ENCODE measurements at places on chromosomes 6 and 20.

- DNase-seq, result no peak
Observed at GRCh38 chr6:124872361-124873065, 89.7 kb upstream of the RNF217 start.

GRCh38 chr6:136927292-136927691 lies 5.2 kb downstream of the SLC35D3 start:
- DNase-seq, result peak; percentile 48

DNA sequence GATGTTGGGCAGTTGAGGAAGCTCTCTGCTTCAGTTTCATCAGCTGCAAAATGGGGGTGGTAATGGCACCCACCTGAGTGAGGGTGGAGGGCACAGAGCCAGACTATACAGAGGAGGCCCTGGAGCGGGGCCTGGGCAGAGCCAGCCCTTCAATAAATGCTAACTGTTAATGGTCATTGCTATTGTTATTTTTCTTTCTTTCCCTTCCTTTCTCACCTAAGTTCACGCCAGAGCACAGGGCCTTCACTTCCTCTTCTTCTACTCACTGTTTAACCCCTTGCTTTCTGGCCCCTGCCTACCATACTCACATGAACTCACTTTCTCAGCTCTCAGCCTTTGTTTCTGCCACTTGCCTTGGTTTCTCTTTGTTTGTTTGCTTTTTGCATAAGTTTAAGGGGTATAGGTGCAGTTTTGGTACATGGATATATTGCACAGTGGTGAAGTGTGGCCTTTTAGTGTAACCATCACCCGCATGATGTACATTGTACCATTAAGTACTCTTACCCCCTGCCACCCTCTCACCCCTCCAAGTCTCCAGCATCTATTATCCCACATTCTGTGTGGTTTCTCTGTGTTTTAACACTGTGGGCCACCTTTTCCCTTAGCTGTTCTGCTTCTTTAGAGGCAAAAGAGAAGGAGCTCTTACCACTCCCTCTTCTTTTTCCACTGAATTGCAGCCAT lies 7.5 kb upstream of the RREB1 start:
- DNase-seq, result no peak

DNA sequence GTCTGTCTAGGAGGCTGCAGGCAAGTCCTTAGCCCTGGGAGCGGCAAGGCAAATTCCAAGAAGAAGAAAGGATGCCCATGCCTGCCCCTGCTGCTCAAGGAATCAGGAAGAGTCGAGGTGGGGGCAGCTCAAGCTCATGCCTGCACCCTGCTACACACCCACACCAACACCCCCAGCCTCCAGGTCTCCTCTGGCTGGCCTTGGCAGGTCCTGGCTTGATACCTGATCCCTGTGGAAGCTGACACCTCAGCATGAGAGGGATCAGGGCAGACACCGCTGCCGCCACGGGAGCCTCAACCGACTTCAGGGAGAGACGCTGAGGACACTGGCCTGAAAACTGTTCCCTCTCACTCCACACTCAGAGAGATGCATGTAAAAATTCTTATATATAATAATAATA lies 35.5 kb upstream of the MAFB start:
- DNase-seq, result no peak

DNA sequence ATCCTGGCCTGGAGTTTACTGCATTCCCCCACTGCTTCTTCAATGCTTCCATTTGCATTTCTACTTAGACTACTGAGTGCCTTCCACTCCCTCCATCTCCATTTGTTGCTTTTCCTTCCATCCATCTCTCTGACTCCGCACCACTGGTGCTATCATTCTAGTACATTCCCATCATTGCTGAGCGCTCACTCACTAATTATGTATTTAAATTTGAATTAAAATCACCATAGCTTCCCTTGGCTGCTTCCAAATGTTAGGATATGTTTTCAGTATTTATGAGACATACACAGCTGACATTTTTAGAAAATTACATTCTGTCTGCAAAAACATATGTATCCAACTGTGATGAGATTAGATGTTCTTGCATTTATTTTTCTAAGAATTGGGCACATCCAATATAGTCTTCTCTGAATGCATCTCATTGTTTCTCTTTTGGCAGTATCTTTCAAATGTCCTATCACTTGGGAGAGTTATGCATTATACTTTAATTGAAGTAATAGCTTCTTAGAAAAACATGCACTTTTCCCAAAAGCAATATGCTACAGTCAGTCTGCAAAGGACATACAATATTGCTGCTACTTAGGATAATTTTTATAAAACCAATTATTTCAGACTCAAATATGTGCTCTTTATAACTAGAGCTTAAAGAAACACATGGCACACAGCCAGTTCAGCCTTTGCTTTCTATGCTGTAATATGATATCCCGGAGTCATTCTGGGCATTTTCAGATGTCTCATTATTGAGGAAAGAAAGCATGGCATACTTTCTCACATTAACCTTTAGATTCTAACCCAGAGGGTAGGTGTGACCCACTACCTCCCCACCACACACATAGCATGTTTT lies 12.1 kb upstream of the COL21A1 start:
- DNase-seq, result no peak

- DNase-seq, result peak; percentile 20
Observed at GRCh38 chr20:3563548-3564177, 92.8 kb downstream of the ATRN start.

DNA sequence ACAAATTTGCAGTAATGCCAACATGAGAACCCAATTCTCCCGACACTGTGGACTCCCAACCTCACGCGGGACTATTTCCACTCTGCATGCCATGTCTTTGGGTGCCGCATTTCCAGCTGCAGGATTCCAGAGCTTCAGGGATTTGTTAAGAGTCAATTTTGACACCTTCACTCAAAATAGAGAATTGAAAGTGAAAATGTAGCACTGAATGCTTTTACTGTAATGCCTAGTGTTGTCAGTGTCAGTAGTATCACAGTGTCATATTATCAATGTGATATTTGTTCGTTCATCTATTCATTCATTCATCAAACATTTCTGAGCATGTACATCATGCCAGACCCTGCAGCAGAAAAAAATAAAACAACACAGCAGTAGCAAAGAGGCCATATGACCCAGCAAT lies 13.4 kb upstream of the FAM50B start:
- DNase-seq, result no peak

DNA sequence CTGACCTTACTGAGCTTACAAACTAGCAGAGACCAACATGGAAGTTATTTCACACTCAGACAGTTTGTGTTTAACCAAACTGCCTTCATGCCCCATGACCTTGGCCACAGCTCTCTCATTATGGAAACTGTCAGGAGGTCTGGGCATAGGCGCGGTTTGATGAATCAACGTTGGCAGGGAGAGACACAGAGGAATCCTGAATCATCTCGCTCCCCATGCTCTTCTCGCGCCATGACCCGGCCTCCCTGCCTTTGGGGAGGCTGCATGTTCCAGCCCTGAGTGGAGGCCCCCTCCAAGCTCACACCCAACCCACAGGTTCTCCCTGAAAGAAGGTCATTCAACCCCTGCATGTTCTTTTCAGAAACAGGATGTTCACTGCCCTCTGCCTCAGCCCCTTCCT lies 15.9 kb upstream of the GDAP1L1 start:
- no peak for DNase-seq

- DNase-seq, result no peak
Observed at GRCh38 chr20:44768854-44769480, 23.3 kb downstream of the KCNK15 start.

- no peak for DNase-seq
Observed at GRCh38 chr6:56539527-56540105, 103.1 kb downstream of the DST start.

GRCh38 chr20:3658716-3659491 lies 4.3 kb downstream of the GFRA4 start:
- no peak for DNase-seq

DNA sequence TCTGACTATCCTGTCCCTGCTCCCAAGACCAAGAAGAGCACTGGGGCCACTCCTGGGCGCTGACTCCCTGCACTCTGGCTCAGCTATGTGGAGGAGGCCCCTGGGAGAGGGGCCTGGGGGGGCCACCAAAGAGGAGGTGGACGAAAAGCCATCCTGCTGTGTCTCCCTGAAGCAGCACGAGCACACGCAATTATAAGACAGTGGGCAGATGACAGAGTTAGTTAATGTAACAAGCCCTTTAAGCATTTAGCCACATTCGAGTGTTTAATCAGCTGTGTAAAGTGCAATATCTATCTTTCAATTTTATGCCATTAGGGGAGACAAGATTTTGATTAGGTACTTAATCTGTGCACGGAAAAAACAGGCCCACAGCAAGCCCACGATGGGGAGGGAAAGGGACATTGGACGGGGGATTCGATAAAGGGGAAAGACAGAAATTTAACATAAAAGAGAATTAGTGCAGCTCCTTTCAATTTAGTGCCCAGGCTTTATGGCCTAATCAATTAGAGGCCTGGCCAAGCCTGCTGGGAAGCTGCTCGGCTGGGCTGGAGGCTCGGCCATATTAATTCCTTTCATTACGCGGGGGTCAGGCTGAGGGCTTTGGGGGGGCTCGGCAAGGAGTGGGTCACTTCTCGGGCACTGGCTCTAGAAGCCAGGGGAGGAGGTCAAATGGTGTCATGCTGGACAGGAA lies 286.2 kb downstream of the DHX35 start:
- DNase-seq, result no peak

DNA sequence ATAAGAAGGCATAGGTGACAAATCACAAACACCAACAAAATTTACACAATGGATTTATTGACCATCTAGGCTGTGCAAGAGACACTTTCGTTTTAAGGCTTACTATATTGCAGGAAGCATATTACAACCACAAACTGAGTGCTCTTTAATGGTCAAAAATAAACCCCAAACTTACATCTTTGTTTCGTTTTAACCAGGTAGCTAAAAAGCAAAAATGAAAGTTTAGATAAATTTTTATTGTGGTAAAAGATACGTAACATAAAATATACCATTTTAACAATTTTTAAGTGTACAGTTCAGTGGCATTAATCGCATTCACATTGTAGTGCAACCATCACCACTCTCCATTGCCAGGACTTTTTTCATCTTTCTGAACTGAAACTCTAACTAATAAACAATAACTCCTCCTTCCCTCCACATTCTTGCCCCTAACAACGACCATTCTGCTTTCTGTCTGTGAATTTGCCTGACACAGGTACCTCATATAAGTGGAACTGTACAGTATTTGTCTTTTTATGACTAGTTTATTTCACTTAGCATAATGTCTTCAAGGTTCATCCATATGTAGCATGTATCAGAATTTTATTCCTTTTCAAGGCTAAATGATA lies 32.3 kb upstream of the DUSP22 start:
- no peak for DNase-seq

DNA sequence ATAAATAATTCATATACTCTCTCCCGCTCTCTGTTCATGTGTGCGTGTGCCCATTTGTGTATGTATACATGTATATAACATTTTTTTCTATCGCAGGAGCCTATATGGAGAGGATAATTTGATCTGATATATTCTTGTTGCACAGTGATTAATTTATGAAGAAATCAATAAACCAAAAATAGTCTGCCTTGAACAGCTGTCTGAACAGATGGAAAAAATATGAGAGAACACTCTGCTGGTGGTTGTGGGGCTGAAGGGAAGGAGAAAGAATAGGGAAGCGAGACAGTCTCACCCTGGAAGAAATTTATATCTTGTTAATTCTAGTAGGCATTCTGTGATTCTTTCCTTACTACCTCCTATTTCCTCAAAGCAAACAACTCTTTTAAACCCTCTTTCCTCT lies 96.6 kb upstream of the B3GAT2 start:
- no peak for DNase-seq

DNA sequence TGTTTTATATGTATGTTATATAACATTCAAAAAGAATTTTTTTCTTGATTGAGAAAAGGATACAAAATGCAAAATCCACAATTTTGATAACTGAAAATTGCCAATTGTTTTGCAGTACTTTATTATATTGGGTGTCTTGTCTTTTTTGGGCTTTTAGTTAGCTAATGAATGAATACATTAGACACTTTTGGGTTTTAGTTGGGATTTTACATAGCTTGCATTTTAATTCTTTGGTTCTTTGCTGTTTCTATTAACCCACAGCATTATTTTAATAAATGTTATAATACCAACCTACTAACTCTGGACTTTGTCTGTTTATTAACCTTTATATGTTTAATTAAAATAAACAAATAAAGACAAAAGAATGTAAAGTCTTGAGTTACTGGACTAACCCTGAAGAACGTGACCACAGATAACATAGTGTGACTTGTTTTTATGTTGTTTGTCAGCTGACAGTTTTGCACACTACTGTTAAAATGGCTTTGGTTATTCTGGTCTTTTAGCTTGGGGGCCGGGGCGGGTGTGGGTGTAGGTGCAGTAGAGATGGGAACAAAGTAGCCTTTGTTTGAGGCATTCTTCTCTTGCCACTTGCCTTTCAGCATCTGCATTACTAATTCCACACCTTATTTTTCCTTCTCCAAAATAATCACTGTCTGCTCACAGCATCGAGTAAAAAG lies 159.1 kb downstream of the QKI start:
- DNase-seq, result no peak

DNA sequence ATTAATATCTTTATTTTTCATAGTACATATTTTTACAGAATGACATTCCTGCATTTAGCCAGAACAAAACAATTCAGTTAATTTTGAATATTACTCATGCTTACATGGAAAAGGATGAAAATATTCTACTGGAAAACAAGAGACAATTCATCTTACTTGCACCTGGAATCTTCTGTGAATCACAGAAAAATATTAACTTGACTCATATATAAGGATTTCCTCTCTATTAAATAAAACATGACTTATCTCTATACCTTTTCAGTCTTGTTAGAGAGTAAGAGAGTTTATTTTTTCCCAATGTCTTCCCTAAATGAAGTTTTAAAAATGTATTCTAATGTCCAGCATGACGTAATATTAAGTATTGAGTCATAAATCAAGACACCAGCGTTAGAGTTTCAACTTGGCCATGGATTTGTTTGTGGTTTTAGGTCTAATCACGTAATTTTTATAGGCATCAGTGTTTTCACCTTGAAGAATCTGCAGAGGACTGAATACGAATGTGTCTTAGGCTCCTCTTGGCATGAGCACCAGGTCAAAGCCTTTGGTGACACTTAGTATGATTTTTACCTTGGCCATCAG lies 445.1 kb upstream of the JAG1 start:
- DNase-seq, result no peak

DNA sequence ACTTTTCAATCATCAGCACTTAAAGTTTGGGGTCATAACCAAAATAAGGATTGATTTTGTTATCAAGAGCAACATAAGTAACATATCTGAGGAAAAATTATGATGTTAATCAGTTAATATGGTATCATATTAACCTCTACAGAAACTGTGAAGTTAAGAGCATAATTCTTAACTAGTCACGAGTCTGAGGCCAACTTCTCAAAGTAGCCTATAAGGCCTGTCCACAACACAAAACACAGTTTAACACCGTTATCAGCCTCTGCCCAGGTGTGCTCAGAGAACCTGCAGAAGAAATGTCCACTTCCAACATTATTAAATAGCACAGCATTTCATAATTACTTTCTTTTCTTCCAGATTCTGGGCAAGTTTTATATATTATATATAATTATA lies 1.1 kb downstream of the STX7 start:
- DNase-seq, result no peak
